ENCODE measurements at places on chromosomes 7 and 10.

DNA sequence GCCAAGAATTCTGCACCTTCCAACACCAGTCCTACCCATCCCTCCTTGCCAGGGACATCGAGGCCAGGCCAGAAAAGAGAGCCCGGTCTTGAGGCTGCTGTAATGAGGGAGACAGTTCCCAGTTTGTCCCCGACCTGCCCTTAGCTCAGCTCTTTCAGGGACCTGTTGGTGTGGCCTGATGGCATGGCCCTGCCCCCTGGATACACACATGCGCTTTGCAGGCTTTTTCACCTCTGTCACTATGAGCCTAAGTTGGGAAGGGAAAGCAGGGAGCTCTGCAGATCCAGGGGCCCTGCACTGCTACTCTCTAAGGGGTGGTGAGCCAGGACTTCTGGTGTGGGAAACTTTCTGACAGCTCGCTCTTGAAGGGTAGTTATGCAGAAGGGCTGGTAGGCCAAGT is 2.1 kb downstream of the SCD start:
- DNase-seq, result no peak

DNA sequence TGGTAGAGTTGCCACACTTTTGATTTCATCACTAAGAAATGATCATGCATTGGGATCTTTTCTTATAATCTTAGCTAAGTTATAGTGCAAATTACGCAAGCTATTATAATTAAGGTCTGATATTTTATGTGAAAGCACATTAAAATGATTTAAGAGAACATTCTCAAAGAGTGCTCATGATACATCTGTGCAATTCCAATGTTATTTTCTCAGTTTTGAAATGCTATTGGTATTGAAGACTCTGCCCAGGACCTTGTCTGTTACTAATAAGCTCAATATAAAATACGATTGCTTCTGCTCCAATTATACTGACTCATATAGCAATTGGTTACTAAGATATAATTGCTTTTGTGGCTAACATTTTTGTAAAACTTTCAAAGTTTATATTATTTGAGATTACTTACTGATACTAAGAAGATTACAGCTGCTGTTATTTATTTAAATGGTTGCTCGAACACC is 180.9 kb downstream of the ADAM12 start:
- no peak for DNase-seq

DNA sequence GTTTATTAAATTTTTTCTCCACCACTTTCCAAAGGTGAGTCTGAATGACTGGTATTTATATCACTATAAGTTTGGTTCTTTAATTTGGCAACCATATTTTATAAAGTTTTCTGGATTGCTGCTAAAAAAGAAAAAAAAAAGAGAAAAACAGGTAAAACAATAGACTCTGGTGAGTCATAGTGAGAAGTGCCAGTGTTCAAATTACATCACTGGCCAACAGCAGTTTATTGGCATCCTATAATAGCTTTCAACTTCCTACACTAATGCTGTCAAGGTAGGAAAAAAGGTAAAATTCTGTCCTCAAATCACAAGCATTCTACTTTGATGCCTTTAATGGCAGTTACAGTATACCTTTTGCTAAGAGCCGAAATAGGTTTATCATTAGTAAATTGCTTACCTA is 808.8 kb downstream of the GRM8 start:
- no peak for DNase-seq

DNA sequence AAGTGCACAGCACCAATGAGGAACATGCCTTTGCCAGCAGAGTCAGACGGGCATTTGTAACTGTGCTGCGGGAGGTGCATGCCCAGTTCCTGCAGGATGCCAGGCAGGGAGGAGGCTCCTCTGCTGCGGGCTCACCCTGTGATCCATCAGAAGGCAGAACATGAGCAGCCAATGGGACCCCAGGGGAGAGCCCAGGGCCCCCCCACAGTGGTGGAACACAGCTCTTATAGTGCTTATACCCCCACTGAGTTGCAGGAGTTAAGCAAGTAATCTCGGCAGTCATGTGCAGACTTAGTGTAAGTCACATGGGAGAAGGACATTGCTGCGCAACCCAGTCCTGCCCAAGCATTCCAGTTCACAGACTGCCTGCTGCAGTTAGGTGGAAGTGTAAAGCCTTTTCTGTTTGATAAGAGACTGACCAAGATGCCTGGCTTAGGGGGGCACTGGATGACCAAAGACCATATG is 120.3 kb upstream of the TMEM106B start:
- DNase-seq, result no peak

DNA sequence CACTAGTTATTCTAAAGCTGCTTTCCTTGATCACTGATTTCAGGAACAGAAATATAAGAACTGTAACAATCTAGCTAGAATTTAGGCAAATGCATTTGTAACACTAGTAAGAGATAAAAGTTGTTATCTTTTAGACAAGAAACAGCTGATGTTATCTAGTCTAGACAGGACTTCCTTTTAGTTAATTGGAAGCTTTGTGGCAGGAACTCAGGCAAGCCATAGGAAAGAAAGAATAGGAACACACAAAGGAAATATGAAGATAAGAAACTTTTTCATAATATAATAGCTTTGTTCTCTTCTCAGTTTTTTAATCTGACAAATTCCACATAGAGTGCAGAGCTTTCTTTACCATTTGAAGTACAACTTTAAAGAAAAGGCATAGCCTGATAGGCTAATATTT is 59.0 kb upstream of the AGR3 start:
- DNase-seq, result no peak
